Hair follicle dermal papilla cell (primary cell): ENCODE measurements at places on chromosomes 12 and 14. TPM values are rescaled to one million over a fixed set of nuclear protein-coding genes. Genes with fewer than 3 reads are reported as not detected.

PACS2 gene
- total RNA-seq: 69.9 and 77.6 TPM in 2 replicates

NFATC4 gene
- total RNA-seq: 285 and 343 TPM in 2 replicates

DIO2 gene
- 5.8 and 31.8 TPM in 2 replicates for total RNA-seq

LRRC10 gene
- total RNA-seq: not detected in 2 replicates

SLC39A9 gene
- 141 and 159 TPM in 2 replicates for total RNA-seq

PTCSC3 gene
- not detected in 2 replicates for total RNA-seq

TMEM30B gene
- total RNA-seq: 0.49 TPM in 2 replicates

TAS2R31 gene
- 6.4 and 10.9 TPM in 2 replicates for total RNA-seq

CPNE6 gene
- total RNA-seq: not detected in 2 replicates

PLEKHD1 gene
- under 0.01 and 0.24 TPM in 2 replicates for total RNA-seq

MRPL42 gene
- total RNA-seq: 47.2 and 50.1 TPM in 2 replicates

NUMB gene
- total RNA-seq: 39.5 and 49.3 TPM in 2 replicates

ADCY4 gene
- 24.2 and 35.5 TPM in 2 replicates for total RNA-seq

ESRRB gene
- under 0.01 TPM in 1 of 2 replicates, not detected in the other for total RNA-seq

KRT71 gene
- not detected in 2 replicates for total RNA-seq

OVCH1 gene
- total RNA-seq: not detected in 2 replicates

ETFBKMT gene
- total RNA-seq: 4.4 and 5.1 TPM in 2 replicates

ART4 gene
- not detected in 2 replicates for total RNA-seq

MIA2 gene
- 14.6 and 18.0 TPM in 2 replicates for total RNA-seq

IFI27 gene
- total RNA-seq: 82.3 and 282 TPM in 2 replicates

CLEC4C gene
- not detected in 2 replicates for total RNA-seq

C3AR1 gene
- 0.16 TPM in 1 of 2 replicates, not detected in the other for total RNA-seq

RNU6-7 gene
- total RNA-seq: not detected in 2 replicates

KRT80 gene
- total RNA-seq: 0.24 and 1.1 TPM in 2 replicates

GPR137C gene
- total RNA-seq: 0.12 and 0.49 TPM in 2 replicates

LTBP2 gene
- total RNA-seq: 308 and 309 TPM in 2 replicates

DPF3 gene
- 12.5 and 17.2 TPM in 2 replicates for total RNA-seq

NDUFB1 gene
- 61.3 and 113 TPM in 2 replicates for total RNA-seq

INSM2 gene
- not detected in 2 replicates for total RNA-seq

SLC25A47 gene
- 0.16 TPM in 1 of 2 replicates, not detected in the other for total RNA-seq

LMNTD1 gene
- 0.16 and 0.85 TPM in 2 replicates for total RNA-seq

BMP4 gene
- 4.5 and 5.0 TPM in 2 replicates for total RNA-seq
